GM23338 (cell line): ENCODE measurements at places on chromosomes 13 and 19.

DNA sequence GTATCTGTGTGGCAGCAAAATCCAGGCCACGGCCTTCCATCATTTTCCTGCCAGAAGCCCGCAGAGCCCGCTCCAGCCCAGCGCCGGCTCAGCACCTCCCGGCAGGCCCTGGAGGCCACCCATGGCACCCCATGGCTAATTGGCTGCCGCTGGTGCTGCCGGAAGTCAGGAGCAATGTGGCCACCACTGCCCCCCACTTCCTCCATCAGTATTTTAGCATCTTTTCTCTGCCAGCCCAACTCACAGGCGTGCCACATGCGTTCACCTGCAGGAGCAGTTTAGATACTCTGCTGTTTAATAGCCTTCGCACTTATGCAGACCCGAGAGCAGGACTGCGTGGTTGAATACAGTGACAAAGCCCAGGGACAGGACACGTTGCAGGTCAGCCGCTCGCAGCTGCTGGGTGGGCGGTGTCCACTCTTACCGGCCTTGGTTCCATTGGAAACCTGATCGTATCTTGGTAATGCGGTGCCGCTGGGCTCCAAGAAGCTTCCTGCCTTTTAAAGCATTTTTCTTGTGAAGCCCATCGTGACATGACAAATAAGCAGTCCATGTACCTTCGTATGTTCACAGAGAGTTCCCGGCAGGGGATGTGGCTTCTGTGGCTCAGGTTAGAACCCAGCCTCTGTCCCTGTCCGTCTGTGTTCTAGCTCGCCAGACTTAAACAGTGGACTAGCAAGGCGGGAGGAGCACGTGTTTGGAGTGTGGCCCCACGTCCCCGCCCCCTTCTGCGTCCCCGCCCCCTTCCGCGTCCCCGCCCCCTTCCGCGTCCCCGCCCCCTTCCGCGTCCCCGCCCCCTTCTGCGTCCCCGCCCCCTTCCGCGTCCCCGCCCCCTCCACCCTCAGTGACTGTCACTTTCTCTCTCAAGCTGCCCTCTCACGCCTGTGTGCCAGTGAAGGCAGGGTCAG, 162.0 kb upstream of the SOX1 start:
- DNase-seq = peak; percentile 28
- no peaks in the 10 kb centered on the region for H3K27me3 ChIP-seq

DNA sequence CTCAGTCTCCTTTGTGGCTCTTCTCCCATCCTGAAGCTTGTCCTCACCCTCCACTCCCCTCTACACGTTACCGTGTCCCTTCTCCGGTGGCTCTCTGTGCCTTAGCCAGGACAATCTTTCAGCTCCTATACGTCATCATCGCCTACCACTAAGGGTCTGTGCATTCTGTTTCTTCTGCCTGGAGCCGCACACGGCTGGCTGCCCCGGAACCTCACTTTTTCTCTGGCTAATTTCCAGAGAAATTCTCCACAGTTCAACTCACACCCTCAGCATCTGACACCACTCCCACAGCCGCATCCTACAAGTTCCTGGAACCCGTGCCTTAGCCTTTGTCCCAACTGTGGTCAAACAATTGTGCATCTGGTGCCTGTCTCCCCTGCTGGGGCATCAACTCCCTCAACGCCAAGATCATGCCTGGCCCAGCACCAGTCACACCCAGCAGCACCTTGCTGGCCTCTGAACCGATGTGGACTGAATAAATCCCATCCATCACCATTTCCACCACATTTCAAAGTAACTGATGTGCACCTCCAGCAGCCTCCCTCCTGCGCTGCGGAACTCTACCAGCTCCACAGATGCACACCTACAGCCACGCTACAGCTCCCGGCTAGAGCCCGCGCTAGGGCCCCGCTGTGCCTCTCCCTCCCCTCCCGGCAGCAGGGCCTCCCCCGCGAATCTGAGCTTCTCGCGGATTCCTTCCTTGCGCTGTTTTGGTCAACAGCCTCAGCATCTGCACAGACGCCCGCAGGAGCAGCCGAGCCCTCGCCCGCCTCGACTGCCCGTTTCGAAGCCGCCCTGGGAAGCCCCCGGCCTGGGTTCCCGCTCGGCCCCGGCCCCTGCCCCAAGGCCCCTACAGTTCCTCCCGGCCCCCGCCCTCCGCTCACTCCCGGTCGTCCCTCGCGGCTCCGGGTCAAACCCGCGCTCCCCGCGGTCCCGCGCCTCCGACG, 689 bp downstream of the DCUN1D2 start:
- H3K36me3 ChIP-seq = no peaks in the 10 kb centered on the region
- H3K27me3 ChIP-seq = no peaks in the 10 kb centered on the region
- peak overlapping the region; percentile 97 for H3K4me3 ChIP-seq
- DNase-seq = peak; percentile 54

DNA sequence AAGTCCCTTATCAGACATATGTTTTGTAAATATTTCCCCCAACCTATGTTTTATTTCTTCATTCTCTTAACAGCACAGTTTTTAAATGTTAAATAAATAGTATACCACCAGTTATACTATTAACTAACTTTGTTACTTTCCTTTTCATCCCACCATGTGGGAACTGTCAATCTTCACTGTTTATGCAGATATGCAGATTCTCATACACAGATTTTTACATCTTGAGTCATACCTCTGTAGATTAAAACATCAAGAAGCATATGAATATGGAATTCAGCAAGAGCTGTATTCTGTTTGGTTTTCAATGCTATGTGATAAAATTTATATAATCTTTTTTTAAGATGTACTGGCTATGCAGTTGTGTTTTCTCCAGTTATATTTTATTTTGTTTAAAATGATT, 566.3 kb downstream of the LIG4 start:
- DNase-seq = no peak
- no peak overlapping the region for H3K4me3 ChIP-seq
- no peaks in the 10 kb centered on the region for H3K27me3 ChIP-seq
- no peak overlapping the region for H3K27ac ChIP-seq
- no peaks in the 10 kb centered on the region for H3K36me3 ChIP-seq

- no peak overlapping the region for H3K27ac ChIP-seq
- no peaks in the 10 kb centered on the region for H3K36me3 ChIP-seq
- H3K27me3 ChIP-seq = no peaks in the 10 kb centered on the region
- peak; percentile 41 for DNase-seq
- peaks cover 19% of the 10 kb centered on the region for H3K4me1 ChIP-seq
- H3K4me3 ChIP-seq = no peak overlapping the region
Observed at GRCh38 chr19:42089191-42089750, 13.3 kb downstream of the ZNF574 start.

DNA sequence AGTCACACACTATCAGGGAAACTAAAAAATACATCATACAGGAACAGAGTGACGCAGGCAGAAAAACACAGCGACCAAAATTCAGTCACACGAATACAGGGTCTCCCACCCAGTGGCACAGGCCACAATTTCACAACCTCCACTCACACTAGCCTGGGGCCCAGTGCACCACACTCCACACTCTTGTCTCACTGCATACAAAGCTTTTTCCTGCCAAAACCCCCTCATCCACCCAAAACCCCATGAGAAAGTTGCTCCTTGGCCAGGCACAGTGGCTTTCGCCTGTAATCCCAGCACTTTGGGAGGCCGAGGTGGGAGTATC, 1.2 kb downstream of the S1PR5 start:
- H3K36me3 ChIP-seq = no peaks in the 10 kb centered on the region
- peaks cover 16% of the 10 kb centered on the region for H3K4me1 ChIP-seq
- no peak overlapping the region for H3K27ac ChIP-seq
- no peak for DNase-seq

- H3K36me3 ChIP-seq = no peaks in the 10 kb centered on the region
- H3K4me1 ChIP-seq = no peaks in the 10 kb centered on the region
- no peaks in the 10 kb centered on the region for H3K27me3 ChIP-seq
- H3K4me3 ChIP-seq = no peak overlapping the region
Observed at GRCh38 chr19:31962561-31962996, 382.8 kb upstream of the ZNF507 start.

- DNase-seq = no peak
- H3K36me3 ChIP-seq = no peaks in the 10 kb centered on the region
- no peaks in the 10 kb centered on the region for H3K27me3 ChIP-seq
- H3K4me1 ChIP-seq = no peaks in the 10 kb centered on the region
Observed at GRCh38 chr13:105272660-105273631, 1262.5 kb downstream of the EFNB2 start.

GRCh38 chr13:110801044-110801443, 87.5 kb downstream of the ING1 start:
- DNase-seq = no peak
- peaks cover 13% of the 10 kb centered on the region for H3K4me1 ChIP-seq
- no peaks in the 10 kb centered on the region for H3K36me3 ChIP-seq
- H3K27me3 ChIP-seq = no peaks in the 10 kb centered on the region

DNA sequence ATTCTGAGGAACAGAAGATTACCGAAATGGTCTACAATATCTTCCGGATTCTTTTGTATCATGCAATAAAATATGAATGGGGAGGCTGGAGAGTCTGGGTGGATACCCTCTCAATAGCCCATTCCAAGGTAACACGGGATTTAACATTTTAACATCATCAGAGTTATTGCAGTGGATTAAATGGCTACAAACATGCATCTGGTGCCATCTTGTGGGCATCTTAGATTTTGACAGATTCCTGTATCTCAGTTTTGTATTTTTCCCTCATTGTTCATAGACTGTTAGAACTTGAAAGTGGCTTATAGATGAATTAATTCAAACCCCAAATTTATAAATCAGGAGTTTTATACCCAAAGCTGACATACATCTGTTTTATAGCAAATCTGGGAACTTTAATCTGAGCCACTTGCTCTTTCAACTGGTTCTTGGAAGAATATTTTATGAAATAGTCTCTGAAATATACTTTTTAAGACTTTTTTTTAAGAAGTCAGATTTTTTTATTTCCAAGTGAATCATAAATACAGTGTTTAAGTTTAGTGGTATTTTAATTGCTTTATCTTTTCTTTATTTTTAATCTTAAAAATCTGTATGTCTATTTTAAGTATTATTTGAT, 215.2 kb downstream of the NBEA start:
- peak; percentile 71 for DNase-seq
- H3K27me3 ChIP-seq = no peaks in the 10 kb centered on the region
- H3K4me1 ChIP-seq = peaks cover 10% of the 10 kb centered on the region; the same call in 1 of the 2 replicates
- no peak overlapping the region for H3K4me3 ChIP-seq
- H3K36me3 ChIP-seq = no peaks in the 10 kb centered on the region

DNA sequence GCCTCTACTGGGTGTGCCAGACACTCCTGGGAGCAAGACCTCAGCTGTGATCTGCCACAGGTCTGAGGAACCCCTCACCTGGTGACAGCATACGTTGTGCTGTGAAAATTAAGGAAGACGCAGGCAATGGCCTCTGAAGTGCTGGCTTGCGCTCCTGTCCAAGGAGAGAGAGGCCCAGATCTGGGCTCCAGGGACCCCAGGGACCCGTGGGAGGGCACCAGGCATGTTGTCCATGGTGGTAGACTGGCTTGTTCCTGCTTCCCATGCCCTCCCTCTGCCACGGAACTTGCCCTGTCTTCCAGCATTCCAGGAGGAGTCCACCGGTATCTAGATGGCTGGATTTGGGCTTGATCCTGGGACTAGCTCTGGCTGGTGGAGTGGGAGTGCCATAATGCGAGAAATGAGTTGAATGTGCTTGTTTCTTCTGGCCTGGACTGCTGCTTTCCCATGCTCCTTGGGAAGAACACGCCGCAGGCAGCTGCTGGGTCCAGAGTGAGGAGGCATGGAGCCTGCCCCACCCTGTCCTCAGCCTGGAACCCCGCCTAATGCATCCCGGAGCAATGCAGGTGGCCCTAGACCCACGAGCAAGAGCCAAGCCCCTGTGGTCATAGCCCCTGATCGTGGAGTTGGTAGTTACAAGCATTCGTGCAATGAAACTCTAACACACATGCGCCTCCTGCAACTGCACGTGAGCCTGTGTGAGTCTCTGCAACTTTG, 190.2 kb downstream of the TEX29 start:
- no peaks in the 10 kb centered on the region for H3K36me3 ChIP-seq
- no peak for DNase-seq
- H3K27me3 ChIP-seq = no peaks in the 10 kb centered on the region

DNA sequence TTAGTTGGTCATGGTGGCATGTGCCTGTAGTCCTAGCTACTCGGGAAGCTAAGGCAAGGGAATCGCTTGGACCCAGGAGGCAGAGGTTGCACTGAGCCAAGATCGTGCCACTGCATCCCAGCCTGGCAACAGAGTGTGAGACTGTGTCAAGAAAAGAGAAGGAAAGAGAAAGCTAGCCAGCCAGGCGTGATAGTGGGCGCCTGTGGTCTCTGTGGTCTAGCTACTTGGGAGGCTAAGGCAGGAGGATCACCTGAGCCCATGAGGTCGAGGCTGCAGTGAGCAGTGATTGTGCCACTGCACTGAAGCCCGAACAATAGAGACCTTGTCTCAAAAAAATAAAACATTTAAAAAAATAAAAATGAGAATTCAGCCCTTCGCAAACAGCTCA, 33.3 kb downstream of the TIMM13 start:
- no peaks in the 10 kb centered on the region for H3K4me1 ChIP-seq
- no peak overlapping the region for H3K4me3 ChIP-seq
- H3K36me3 ChIP-seq = no peaks in the 10 kb centered on the region
- no peak overlapping the region for H3K27ac ChIP-seq

- H3K27ac ChIP-seq = no peak overlapping the region
- no peak overlapping the region for H3K4me3 ChIP-seq
- H3K36me3 ChIP-seq = no peaks in the 10 kb centered on the region
- DNase-seq = peak; percentile 45
- H3K4me1 ChIP-seq = 0 out of 2 replicates have a peak, but pooled peaks cover 6% of the 10 kb centered on the region
Observed at GRCh38 chr19:33310606-33311325, 8.4 kb upstream of the CEBPA start.

GRCh38 chr13:96397807-96398206, 307.9 kb downstream of the HS6ST3 start:
- no peak for DNase-seq
- H3K27me3 ChIP-seq = no peaks in the 10 kb centered on the region
- H3K4me1 ChIP-seq = no peaks in the 10 kb centered on the region; the same call in 1 of the 2 replicates
- no peak overlapping the region for H3K4me3 ChIP-seq

- no peaks in the 10 kb centered on the region for H3K27me3 ChIP-seq
- H3K4me1 ChIP-seq = peaks cover 10% of the 10 kb centered on the region
- DNase-seq = no peak
- H3K36me3 ChIP-seq = peaks cover under 1% of the 10 kb centered on the region; the same call in 1 of the 2 replicates
Observed at GRCh38 chr19:48868114-48868886, at the start of gene PLEKHA4. TSS of gene PLEKHA4 (minus strand) at chr19:48868617. CDS start at chr19:48867620, 997 bp downstream.

- H3K4me1 ChIP-seq = no peaks in the 10 kb centered on the region
- no peak overlapping the region for H3K4me3 ChIP-seq
- DNase-seq = no peak
- no peaks in the 10 kb centered on the region for H3K36me3 ChIP-seq
Observed at GRCh38 chr13:114095486-114095885, 36.9 kb downstream of the RASA3 start.

GRCh38 chr13:65653613-65654012, 1576.5 kb downstream of the PCDH9 start:
- DNase-seq = no peak
- no peak overlapping the region for H3K27ac ChIP-seq
- no peaks in the 10 kb centered on the region for H3K27me3 ChIP-seq
- H3K4me3 ChIP-seq = no peak overlapping the region
- H3K36me3 ChIP-seq = no peaks in the 10 kb centered on the region
